Fibroblast of mammary gland (primary cell): ENCODE measurements at places on chromosomes 12 and 14.
A peak's percentile ranks its signal among the peaks of the same experiment; 100 is the strongest.

DNA sequence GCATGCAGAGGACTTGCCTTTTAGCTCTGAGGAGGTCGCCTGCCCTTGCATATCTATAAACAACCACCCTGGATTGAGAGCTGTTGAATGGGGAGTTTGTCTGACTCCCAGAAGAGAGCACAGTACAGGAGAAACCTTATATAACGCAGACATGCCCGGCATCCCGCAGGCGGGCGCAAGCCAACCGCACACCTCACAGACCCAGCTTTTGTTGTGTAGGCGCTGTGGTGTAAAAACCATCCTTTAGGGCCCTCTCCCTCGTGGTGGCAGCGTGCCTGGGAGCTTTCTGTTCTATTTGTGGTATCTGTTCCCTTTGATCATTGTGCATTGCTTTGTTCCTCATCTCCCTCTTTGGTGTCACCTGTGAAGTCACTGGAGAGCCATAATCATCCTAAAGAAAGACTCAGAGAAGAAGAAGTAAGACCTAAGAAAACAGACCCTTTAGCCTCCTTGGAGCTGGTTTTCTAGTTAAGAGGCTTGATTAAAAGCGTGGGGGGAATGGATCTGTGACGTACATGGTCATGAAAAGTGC lies 77.7 kb downstream of the ETV6 start:
- no peak for DNase-seq

GRCh38 chr12:80157645-80158044 lies 58.3 kb downstream of the OTOGL start:
- no peak for DNase-seq

DNA sequence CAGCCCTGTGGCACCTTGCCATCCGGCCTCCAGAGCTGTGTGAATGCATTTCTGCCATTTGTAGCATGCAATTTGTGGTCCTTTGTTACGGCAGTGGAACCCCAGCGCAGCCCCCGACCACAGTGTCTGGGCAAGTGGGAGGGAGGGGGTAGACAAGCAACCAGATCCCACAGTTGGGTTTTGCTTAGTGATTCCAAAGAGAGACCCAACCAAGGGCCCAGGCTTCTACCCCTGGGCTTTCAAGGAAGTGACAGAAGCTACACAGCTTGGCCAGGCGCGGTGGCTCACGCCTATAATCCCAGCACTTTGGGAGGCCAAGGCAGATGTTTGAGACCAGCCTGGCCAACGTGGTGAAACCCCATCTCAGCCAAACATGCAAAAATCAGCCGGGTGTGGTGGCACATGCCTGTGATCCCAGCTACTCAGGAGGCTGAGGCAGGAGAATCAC lies 17.8 kb downstream of the ZBTB42 start:
- DNase-seq, result no peak

DNA sequence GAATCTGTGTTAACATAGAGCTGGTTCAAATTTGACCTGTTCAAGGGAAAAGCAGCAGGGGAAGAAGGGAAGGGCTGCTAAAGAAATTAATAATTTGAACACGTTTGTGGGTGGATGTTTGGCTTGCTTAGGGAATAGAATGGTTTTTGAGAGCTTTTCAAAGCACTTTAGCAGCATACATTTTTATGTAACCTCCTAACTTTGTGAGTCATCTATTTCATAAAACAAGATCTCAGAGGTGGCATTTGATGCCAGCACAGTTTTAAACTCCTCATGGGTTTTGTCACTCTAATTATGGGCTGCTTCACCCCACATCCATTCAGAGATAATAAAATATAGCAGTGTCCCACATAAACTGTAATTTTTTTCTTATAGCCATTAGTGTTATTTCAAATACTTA lies 143.8 kb downstream of the ACSS3 start:
- DNase-seq, result peak; percentile 11

DNA sequence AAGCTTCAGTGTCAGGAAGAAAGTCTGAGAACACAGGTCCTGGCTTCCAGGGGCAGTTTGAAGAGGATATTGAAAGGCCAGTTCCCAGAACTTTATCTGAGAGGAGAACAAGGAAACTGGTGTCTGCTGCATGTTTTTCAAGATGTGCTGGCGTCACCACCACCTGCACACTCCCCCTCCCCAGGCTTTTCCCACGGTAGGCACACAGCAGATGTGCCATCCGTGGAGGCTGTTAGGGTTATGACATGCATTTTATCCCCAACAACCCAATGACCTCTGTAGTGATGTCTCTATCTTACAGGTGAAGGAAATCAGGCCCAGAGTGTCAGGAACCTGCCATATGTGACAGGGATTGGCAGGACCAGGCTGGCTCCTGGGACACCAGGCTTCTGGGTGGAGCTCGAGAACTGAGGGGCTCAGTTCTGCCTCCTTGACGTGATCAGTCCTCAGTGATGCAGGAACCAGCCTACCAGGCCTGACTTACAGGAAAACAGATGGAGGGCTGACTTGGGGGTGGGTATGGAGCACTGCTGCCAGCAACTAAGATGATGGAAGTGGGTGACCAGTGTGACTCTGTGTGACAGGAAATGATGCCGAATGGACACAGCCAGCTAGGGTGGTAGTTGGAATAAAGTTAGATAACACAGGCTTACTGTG lies 16.8 kb downstream of the SLC25A47 start:
- no peak for DNase-seq

- no peak for DNase-seq
Observed at GRCh38 chr12:50584135-50584534, 79.3 kb downstream of the DIP2B start.

DNA sequence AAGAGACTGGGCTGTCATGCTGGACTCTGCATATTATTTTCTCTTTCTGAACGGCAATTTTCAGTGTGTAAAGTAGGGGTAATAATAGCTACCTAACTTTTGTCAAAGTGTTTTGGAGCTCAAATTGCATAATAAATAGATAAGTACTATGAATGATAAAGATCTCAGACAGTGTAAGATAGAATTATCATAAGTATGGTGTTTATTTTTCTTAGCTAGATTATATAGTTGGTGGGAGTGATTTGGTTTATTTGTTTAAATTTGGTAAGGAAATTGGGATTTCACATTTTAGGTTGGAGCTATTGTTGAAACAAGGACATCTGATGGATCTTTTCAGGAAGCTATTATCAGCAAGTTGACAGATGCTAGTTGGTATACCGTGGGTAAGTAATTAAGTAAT lies 7.4 kb downstream of the ARID4A start:
- DNase-seq, result no peak

DNA sequence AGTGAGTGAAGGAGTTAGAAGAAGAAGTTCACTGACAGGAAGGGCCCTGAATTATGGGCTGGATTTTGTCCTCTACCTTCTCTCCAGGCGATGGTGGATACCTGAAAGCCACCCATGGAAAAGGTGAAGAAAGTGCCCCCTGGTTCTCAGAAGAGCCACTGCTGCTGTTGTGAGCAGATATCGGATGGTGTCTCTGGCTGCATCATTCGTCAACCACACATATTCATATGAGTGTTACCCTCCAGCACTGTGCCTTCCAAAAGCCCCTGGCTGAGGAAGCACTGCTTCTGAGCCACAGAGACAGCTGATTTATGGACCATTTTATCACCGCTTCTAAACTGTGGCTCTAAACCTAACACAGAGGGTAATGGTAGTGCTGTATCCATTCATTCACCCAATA lies 2.0 kb upstream of the ACTN1 start:
- no peak for DNase-seq

DNA sequence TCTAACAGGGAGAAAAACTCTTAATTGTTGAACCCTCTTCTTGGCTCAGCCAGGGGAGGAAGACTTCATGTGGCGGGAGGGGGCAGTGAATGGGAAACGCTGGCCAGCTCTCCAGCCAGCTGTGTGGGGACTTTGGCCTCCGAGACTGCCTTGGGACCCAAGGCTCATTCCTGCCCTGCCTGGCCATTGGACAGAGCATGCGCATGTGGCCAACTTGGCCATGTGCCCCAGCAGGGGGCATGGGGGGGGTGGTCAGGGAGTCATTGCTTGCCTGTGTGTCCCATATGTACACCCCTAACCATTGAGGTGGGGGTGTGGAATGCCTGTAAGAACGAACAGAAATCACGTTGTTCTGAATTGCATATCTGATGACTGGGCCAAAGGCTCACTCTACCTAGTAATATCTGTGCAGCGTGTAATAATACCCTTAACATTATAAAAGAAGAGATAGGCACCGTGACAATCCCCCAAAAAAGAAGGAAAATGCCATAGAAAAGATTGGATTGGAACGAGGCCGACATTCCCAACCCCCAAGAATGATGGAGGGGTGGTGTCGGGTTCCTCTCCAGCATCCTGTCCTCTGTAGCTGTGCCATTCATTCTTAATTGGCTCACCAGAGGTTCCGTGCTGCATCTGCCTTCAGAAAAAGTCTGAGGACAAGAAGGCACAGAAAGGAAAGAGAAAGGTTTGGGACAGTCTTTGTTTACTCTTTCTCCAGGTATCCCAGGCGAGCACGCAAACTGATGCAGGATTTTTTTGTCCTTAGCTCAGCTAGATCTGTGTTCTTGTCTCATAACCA lies 3.5 kb upstream of the FAR2 start:
- no peak for DNase-seq

- DNase-seq, result peak; percentile 68
Observed at GRCh38 chr12:9750276-9751203, 10.2 kb downstream of the CD69 start.

GRCh38 chr12:56374726-56375597 lies 12.3 kb upstream of the APOF start:
- DNase-seq, result no peak

DNA sequence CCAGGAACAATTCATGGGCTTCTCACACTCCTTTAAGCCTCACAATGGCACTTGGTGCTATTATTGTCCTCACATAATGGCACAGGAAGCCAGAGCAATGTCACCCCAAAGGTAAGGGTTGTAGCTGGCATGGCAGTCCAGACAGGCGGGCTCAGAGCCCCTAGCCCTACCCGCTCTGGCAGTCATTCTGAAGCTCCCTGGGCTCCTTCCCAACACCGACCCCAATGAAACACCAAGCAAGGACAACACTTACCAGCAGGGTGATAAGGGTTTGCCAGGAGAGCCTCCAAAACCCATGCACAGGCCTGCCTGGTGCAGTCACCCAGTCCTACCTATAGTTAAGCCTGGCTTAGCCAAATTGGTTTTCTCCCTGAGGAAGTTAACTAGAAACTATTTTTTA lies 30.8 kb downstream of the MAX start:
- no peak for DNase-seq

- DNase-seq, result no peak
Observed at GRCh38 chr12:94202245-94203180, 54.1 kb downstream of the PLXNC1 start.

GRCh38 chr12:100826323-100826722 lies 31.7 kb downstream of the ANO4 start:
- peak; percentile 60 for DNase-seq

DNA sequence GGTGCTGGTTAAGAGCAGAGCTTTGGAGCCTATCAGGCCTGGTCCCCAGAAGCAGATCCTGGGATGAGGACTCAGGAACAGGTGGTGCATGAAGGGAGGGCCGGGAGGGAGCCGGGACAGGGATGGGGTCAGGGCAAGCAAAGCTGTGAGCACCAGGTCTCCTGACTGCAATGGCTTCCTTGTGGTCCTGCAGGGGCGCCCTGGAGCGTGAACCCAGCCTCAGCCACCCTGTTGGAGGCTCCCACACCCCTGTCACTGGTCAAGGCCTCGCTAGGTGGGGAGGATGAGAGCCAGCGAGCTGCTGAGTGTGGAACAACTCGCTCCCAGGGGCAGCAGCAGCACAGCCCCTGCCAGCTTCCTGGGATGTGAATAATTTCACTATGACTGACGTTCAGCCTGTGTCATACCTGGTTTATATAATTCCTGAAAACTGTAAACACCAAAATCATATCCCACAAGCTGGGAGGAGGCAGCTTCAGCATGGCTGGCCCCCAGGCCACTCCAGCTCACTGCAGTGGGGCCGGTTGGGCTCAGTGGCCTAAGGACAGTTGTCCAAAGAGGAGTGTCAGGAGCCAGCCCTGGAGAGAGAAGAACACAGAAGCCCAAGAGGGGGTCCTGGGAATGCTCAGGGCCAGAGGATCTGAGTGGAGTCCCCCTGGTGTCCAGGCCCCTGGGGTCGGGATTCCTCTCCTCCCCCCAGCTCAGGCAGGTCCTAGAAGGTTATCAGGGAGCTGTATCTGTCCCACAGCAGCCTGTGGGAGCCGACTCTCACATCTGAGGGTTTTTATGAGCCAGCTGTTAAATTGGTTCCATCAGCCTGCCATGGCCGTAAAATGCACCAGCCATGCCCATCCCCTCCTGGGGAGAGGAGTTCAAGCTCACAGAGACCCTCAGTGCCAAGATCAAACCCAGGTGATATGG lies 272.9 kb downstream of the ADGRD1 start:
- no peak for DNase-seq

DNA sequence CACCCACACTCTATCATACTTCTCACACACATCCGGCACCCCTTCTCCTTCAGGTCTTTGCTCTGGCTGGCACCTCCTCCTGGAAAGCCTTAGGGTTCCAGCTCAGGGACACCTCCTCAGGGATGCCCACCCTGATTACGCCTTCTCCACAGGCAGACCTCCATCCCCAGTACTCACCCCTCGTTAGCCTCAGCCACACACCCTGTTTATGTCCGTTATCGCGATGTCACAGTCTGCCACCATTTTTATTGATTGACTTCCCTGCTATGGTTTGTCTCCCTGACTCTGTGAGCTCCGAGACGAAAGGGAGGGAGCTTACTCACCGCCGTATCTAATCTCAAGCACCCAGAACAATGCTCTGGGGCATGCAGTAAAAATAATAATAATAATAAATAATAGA lies 191.7 kb upstream of the LHX5 start:
- no peak for DNase-seq

DNA sequence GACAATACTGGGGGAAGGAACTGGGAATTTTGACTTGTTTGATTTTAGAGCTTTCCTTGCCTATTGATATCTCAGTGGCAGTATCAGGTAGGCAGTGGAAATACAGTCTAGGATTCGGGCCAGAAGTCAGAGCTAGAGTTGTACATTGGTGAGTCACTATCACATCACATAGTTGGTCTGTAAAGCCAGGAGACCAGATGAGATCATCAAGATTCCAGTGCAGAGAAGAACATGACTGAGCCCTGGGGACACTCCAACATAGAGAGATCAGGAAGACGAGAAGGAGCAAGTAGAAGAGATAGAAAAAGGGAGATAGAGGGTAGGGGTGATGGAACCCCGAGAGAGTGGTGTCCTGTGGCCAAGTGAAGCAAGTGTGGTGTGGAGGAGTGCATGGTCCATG lies 46.6 kb upstream of the NR1H4 start:
- peak; percentile 89 for DNase-seq

DNA sequence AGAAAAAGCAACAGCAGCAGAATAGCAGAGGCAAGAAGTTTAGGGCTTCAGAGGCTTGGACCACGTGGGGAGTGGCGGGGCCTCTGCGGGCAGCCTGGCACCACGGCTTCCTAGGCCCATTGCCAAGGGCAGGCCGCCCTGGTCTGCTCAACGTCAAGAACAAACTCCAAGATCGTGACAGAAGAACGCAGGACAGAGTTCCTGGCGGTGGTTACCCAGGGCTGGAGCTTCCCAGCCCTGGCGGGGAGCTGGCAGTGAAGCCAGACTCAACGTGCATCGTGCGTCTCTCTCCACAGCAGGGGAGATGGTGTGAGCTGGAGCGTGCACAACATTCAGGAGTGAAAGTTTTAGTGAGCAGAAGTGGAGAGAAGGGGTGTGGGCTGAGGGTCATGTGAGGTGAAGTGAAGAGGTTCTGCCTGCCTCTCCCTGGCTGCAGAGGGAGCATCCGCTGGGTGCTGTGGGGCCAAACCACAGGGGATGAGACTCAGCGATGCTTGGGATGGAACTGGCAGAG lies 13.9 kb upstream of the CACNA2D4 start:
- DNase-seq, result peak; percentile 12

GRCh38 chr12:28568704-28569103 lies 378.4 kb downstream of the CCDC91 start:
- DNase-seq, result peak; percentile 66
